ENCODE measurements at places on chromosomes 3 and 15.
A peak's percentile ranks its signal among the peaks of the same experiment; 100 is the strongest.

- DNase-seq: no peak
Measured at GRCh38 chr15:79900087-79900486, 3.3 kb upstream of the MTHFS start.

DNA sequence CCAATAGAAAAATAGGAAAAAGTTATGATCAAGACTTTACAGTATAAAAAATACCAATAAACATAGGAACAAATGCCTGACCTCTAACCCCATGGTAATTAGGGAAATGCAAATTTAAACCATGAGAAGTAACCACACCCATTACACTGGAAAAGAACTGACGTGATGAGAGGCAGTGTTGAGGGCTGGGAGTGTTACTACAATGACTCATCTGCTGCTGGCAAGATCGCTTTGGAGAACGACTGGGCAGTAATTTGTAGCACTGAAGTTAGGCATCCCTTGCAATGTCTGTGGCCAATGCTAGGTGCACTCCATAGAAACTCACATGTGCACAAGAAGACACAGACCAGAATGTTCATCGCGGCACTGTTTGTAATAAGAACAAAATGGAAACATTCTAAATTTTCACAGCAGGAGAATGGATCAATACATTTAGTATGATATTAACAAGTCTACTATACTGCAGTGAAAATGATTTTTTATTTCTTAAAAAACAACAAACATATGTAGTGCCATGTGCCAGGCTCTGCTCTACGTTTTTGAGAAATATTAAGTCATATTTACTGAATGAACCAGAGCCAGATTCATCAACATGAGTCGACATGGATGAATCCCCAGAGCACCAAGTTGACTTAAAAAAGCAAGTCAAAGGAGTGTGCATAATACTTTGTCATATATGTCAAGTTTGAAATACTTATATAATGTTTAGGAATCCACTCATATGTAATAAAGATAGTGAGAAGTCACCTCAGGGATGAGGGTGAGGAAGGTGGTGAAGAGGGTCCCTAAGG is 37.6 kb upstream of the EPHB3 start:
- peak; percentile 54 for DNase-seq

- no peak for DNase-seq
Measured at GRCh38 chr3:171838218-171838720, 4.9 kb upstream of the TMEM212 start.

DNA sequence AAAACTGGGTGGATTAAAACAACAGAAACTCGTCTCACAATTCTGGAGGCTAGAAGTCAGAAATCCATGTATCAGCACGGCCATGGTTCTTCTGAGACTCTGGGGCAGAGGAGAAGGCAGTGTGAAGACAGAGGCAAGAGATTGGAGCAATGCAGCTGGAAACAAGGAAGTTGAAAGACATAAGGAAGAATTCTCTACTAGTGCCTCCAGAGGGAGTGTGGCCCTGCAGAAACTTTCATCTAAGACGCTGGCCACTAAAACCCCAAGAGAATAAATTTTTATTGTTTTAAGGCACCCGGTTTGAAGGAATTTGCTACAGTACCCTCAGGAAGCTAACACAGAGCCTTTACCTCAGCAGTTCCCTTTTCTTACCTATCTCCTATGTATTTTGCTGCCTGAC is 1012.2 kb upstream of the CADM2 start:
- peak; percentile 24 for DNase-seq

DNA sequence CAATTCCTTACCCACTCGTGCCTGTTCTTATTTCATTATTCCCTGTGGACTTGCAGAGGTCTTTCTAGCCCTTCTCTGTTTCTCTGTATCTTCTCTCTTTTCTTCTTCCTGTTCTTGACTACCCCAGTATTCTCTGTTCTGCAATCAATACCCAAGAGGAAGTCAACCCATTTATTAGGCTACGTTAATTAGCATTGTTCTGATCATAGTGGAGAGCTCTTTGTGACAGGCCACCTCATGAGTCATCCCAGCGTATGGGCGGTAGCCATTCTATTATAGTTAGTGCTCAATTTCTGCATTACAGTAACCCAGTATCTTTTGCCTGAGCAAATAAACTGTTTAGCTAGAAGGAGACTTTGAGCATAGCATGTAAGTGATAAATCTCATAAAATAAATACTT is 259.5 kb upstream of the GRM7 start:
- no peak for DNase-seq

DNA sequence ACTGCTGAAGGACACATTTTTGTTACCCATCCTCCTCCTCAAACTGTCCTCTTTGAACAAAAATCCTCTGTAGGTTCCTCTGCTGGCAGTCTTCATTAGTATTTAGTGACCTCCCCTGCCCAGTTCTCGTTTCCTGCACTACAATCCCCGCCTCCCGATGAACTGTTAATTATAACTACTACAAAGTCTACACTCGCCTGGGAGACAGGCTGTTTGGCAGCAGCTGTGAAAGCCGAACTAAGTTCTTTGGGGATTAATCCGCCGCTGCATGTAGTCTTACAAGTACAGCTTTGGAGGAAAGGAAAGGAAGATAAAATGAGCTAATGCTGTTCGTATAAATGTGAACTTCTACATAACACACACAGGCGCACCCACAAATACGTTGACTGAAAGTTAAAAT is 160.0 kb upstream of the WNT5A start:
- no peak for DNase-seq

GRCh38 chr3:194130807-194131589 is 5.0 kb upstream of the HES1 start:
- DNase-seq: peak; percentile 70

DNA sequence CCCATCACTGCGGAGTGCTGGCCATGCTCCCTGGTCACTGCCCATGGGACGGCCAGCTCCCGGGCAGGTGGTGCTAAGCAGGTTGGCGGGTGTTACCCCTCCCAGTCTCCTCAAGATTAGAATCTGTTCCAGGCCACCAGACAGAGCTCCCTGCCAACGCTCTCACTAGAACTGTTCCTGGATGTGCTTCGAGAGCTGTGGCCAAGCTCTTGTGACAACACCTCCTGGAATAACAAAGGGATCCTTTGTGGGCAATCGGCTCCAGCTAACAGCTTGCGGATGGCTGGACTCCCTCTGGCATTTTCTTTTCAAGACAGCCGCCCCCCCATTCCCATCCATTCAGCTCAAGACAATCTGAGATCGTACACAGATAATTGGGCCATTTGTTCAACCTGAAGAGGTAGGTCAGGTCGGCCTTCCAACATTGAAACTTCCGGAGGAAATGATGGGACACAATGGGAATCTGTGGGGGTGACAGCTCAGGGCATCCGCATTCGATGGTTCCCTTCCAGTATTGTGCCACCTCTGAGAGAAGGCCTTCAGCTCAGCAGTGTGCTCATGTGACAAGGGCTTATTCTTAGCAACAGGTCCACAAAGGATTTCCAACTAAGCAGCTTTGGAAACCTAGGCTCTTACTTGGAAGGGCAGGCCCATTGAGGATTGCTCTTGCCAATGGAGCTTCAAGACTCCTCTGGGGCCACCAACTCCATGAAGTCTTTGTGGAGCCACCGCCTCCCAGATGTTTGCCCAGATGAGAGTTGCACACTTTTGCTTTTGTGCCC is 11.6 kb upstream of the EPHB3 start:
- DNase-seq: no peak

DNA sequence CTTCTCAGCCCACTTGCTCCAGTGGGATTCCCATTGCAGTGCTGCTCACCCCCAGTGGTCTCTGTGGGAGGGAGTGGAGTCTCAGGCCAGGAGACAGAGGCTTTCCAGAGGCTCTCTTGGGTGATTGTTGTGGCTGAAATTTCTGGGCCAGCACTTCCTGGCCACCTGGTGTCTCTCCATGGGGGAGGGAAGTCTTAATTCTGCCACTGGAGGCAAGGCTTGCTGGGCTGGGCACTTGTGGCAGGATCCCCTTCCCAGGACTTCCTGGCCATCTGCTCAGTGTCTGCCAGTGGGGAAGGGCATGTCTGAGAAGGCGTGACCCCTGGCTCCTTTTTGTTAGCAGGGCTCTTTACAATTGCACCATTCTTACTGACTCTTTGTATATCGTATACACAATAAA is 351.8 kb downstream of the GABRB3 start:
- DNase-seq: no peak

DNA sequence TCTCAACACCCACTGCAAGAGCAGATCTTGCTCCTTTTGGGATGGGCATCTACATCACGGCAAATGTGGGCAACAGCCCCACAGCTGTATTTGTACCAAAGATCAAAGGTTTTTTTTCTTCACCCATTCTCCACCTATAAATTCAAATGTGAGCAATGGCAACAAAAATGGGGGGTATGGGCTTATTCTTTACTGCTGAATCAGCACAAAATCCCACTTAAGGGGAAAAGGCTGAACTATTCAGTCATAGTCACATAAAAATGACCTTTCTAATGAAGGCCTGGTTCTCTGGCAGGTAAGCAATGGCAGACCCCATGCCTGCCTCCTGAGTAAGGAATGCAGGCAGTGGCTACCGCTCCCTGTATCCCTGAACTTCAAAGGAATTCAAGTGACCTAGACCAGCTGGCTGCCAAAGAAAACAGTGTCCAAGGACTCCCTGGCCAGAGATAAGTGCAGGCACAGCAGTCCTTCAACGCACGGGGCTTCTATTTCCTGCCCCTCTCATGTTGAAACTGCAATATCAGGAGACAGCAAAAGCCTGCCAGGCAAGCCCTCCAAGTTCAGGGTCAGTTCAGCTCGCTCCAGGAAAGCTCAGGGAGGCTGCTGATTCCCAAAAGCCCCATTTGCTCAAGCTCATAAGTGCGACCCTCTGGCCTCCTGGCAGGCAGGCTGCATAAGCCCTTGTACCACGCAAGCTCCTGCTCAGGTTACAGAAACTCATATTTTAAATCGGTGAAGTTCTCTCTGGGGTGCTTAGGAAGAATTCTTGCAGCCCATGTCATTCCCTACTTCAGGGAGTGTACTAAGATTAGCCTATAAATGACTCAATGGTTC is 134.1 kb downstream of the PDZRN3 start:
- no peak for DNase-seq

GRCh38 chr3:159200176-159200575 is 398.3 kb downstream of the MFSD1 start:
- DNase-seq: peak; percentile 58

- peak; percentile 24 for DNase-seq
Measured at GRCh38 chr3:10263646-10264363, 15.5 kb downstream of the TATDN2 start.

GRCh38 chr3:113516115-113516505 is 1.2 kb upstream of the SPICE1 start:
- peak; percentile 29 for DNase-seq

DNA sequence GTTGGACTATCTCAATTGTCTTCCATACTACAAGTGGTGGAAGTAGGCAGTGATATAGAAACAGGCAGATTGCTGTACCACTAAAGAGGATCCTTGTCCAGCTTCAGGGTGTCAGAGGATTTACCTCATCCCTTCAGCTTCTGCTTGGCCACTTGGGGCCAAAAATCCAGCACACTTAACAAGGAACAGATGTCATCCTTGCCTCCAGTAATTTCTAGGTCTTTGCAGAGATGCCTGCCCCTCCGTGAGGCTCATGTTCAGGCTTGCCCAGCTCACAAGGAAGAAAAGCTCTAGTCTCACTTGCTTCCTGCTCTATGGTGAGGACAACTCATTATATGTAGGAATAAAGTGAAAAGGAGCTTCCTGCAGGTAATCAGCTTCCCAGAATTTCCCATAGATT is 510.3 kb downstream of the EPHA3 start:
- no peak for DNase-seq

- no peak for DNase-seq
Measured at GRCh38 chr3:157156837-157157635, 2.9 kb downstream of the CCNL1 start.

DNA sequence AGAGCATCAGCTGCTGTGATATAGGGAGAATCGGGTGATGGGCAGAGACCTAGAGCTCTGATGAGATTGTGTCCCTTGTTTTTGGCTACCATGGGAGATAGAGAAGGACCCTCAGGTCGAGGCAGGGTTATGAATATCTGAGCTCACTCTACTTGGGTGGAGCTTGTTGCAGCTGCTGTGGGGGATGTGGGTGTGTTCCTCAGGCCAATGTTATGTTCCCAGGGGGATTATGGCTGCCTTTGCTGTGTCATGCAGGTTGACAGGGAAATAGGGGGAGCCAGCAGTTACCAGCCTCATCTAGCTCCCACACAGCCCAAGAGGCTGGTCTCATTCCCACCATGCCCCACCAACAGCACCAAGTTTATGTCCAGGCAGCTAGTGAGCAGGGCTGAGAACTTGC is 131.5 kb downstream of the TRIM42 start:
- no peak for DNase-seq

DNA sequence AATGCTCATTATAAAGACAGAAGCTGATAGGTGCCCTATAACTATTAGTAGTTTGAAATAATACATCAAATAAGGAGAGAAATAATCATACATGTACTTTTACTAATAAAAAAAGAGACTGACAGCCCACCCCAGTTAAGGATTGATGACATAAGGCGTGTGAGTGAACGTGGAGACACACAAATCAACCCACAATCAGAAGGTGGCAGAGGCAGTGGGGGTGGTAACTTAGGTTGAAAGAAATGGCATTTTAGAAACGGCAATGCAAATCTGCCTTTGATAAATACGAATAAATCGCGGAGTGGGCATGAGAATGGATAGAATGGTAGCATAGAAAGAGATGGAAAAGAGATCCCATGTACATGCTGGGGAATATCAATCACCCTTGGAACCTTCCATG is 256.2 kb upstream of the ATP10A start:
- DNase-seq: no peak

DNA sequence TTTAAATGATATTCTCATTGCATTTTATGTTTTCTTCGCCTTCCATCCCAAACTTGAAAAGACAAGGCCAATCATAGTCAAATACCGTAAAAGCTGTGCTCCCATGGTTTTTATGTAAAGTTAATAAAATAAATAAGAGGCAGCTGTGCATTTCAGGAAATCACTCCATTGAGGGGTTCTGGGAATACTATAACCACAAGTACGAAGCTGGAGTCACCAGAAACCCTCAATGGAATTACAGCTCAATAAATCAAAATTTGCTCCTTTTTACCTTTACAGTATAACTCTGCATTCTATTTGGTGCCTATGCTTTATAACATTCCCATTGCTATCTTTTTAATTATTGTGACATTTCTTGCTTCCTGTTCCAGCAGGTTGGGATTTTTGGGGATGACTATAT is 77.2 kb downstream of the C3orf38 start:
- no peak for DNase-seq

DNA sequence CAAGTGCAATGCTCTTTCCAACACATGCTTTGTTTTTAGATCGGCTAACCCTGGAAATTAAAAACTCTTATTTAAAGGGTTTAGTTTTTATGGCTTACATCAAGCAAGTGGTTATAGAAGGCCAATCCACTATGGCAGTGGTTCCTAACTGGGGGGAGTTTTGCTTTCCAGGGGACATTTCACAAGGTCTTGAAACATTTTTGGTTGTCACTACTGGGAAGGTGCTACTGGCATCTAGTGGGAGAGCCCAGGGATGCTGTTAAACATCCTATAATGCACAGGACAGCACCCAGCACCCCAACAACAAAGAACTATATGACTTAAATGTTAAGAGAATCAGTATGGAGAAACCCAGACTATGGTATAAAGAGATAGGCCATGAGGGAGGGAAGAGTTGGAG is 439.0 kb downstream of the NTRK3 start:
- no peak for DNase-seq

- DNase-seq: peak; percentile 88
Measured at GRCh38 chr3:129824926-129825541, 68.5 kb downstream of the TMCC1 start.

- DNase-seq: peak; percentile 69
Measured at GRCh38 chr15:91853948-91854638, 585 bp downstream of the SLCO3A1 start.

- DNase-seq: peak; percentile 57
Measured at GRCh38 chr3:132268956-132269355, 48.3 kb upstream of the ACP3 start.

- no peak for DNase-seq
Measured at GRCh38 chr3:138799822-138800221, 34.9 kb downstream of the PIK3CB start.

Data from Calu3 (cell line).